Hindlimb muscle (tissue), 1 donor: ENCODE measurements at places on chromosomes 13 and 19.

DNA sequence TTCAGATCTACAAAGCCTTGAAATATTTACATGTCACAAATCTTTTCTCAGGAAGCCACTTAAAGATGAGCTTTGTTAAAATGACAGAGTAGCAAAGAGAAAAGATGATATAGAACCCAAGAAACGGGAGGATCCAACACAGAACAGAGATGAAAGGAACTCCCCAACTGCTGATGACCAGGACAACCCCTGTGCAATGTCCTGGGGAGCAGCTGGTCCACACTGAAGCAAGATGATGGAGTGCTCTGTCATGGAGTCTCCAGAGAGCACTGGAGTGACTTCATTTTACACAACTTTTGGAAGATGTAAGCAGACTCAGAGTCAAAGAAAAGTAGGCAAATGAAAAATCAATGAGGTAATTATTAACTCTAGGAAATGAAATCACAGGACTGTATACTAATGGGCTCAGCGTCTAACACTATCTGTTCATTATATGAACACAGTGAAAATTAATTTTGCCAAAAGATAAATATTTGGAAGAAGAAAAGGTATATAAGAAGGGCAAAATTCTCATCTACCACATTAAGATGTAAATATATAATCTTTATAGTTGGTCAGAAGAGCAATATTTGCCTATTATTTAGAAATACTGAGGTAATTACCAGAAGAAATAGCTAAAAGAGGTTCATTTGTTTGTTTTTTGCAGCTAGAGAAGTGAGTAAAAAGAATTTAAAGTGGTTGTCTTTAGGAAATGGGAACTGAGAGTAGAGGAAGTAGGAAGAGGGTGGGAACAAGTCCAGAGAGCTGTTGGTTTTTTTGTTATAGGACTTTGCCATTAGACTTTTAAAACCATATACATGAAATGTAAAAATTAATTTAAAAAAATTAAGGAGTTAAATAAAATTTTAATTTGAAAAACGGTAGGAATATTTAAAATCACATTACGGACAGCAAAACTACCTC, 30.5 kb downstream of the MTRF1 start:
- no peak for DNase-seq

GRCh38 chr19:18895824-18896341, at the start of gene CERS1:
Gene CERS1 (minus strand): TSS chr19:18896158. CDS start chr19:18896072, 86 bp downstream.
- DNase-seq: peak; percentile 38

DNA sequence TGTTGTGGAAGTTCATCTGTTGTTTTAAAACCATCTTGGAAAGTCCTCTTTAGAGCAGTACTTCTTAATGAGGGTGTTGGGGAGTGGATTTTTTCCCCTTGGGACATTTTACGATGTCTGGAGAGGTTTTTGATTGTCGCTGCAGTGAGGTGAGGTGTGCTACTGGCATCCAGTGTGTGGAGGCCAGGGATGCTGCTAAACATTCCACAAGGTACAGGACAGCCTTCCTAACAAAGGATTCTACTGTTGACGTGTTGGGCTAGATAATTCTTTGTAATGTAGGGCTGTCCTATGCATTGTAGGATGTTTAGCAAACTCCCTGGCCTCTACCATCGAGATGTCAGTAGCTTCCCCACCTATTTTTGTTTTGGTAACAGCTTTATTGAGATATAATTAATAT, 33.3 kb downstream of the NAA16 start:
- DNase-seq: no peak

- DNase-seq: no peak
These were observed 15.0 kb upstream of the CFAP97D2 start for GRCh38 chr13:114164053-114164452.

- no peak for DNase-seq
These were observed 62.5 kb downstream of the C13orf42 start for GRCh38 chr13:51048616-51049015.

GRCh38 chr13:79385694-79386093, 20.4 kb downstream of the RBM26 start:
- no peak for DNase-seq

DNA sequence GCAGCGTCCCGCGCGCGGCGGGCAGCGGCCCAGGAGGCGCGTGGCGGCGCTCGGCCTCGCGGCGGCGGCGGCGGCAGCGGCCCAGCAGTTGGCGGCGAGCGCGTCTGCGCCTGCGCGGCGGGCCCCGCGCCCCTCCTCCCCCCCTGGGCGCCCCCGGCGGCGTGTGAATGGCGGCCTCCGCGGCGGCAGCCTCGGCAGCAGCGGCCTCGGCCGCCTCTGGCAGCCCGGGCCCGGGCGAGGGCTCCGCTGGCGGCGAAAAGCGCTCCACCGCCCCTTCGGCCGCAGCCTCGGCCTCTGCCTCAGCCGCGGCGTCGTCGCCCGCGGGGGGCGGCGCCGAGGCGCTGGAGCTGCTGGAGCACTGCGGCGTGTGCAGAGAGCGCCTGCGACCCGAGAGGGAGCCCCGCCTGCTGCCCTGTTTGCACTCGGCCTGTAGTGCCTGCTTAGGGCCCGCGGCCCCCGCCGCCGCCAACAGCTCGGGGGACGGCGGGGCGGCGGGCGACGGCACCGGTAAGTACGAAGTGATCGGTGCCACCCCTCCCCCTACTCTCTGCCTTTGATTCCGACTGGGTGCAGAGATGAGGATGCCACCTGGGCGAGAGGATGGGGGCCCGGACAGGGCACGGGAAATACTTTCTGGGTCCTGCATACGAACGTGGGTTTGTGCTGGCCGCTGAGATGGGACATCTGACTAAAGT, 874 bp downstream of the TRIM28 start:
- DNase-seq: peak; percentile 81

- DNase-seq: no peak
These were observed at the start of gene FFAR3 for GRCh38 chr19:35357867-35358573. Gene FFAR3 (plus strand): TSS chr19:35358460. CDS start chr19:35358891, 431 bp downstream.

- DNase-seq: peak; percentile 61
These were observed 37.0 kb upstream of the CCNA1 start for GRCh38 chr13:36395280-36395679.

DNA sequence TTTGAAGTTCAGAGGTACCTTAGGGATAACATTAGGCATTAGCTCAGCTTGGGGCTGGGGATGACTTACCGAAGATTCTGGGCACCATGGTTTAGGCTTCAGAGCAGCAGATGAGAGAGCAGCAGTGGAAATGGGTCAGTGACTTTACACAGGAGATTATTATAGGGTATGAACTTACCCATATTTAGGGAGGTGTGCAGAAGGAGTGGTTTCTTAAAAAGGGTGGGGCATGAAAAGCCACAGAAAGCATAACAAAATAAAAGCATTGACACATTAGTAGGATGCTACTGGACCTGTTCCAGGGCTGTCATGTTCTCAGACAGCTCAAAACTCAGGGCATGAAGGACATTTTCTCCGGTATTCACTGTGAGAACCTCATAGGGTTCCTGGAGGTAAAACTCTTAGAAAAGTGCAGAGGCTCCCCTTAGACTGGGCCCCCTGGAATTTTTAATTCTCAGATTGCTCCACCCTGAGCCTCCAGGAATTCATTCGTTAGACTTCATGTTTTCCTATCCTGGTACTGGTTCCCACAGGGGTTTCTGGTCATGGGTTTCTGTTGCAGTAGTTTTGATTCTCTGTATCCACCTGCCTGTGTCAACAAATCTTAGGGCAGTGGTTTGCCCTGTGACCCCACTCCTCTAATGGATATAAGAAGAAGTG, 20.7 kb downstream of the IGFL1 start:
- no peak for DNase-seq

GRCh38 chr13:29746148-29746677, 104.2 kb downstream of the UBL3 start:
- no peak for DNase-seq

- peak; percentile 38 for DNase-seq
These were observed 570.9 kb downstream of the PCDH9 start for GRCh38 chr13:66659286-66659685.

DNA sequence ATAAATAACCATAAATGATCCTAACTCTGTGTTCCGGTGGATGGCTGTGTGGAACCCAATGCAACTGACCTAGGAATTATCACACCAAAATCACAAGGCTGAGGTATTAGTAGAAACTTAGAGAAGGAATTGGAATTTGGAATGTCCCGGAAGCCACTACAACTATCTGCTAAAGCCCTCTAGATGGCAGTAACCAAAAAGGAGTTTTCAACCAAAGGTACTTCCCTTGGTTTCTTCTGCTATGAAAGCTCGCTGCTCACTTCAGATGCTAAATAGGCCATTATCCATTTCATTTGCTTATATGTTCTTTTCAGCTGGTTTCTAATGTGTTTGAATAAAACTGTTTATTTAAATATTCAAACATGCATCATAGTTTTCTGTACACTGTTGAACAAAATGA, 1589.1 kb upstream of the SPRY2 start:
- peak; percentile 4 for DNase-seq

DNA sequence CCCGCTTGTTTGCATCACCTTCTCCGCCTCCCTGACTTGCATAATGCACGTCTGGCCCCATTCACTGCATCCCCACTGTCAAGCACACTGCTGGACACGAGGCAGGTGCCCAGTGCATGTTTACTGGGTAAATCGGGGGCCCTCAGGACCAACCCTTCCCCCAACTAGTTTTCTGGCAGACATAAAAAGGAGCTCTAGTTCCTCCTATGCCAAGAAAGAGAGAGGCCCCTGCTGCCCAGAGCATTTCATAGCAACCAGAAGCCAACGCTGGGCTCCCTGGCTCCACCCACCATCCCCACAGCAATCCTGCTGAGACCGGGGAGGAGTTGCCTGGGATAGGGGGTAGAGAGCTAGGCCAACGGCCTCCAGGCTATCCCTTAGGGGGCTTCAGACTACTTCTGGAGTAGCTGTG, 23.2 kb downstream of the ANKRD27 start:
- DNase-seq: no peak

GRCh38 chr13:74132152-74132775, 1.9 kb downstream of the KLF12 start:
- peak; percentile 50 for DNase-seq

- no peak for DNase-seq
These were observed 302.4 kb downstream of the DCT start for GRCh38 chr13:94177041-94177440.

DNA sequence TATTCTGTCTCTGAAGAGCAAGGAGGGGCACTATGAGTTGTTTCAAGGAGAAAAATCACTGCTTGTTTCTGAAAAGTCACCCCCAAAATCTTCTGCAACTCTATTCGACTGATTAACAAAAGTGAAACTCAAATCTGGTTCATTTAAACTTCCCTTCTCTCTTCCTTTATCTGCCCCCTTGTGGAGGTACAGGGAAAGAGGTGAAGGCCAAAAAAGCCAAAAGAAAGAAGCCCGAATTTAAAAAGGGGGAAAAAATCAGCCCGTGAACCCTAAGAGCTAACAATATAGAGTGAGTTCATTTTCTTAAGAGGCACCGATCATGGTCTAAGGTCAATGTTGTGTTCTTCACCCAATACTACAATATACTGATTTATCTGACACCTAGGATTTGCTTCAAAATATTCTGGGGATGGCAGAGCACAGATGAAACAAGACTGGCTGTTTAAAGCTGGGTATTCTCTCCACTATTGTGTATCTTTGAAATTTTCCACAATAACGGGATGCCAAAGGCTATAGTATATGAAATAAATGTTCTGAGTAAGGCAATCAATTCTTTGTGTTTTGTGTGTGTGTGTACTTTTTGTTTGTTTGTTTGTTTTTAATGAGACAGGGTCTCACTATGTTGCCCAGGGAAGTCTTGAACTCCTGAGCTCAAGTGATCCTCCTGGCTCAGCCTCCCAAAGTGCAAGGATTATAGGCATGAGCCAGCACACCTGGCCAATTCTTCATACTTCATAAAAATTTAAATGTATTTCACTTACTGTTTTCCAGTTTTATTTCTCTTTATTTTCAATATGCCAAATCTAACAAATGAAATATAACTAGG, 55.0 kb upstream of the EEF1AKMT1 start:
- peak; percentile 66 for DNase-seq

DNA sequence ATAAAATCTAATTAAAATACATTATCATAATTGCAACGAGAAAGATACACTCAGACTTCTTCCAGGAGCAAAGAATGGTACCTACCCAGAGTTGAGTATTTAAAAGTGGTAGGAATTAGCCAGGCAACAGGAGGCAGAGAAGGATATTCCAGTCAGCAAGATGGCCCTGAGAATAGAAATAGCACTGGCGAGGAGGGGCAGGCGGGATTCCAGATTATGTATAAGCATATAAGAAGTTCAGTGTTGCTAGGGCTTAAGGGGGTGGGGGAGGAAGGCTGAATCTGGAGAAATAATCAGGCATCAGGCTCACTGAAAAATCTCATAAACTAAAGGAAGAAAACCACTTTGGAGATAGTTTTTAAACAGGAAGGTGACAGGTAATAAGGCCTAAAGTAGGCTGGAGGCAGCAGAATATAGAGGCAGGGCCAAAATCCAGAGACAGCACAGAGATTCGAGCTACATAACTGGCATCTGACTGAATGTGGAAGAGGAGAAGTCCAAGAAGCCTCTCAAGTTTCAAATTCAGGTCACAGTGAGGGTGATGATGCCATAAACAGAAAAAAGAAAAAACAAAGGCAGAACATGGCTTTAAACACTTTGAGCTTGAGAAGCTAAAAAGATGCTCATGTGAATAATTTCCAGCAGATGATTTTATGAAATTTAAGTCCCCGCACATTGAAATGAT, 7.5 kb downstream of the KPNA3 start:
- DNase-seq: peak; percentile 6

- DNase-seq: no peak
These were observed 23.6 kb downstream of the SOHLH2 start for GRCh38 chr13:36190771-36191170.

- no peak for DNase-seq
These were observed 373.1 kb downstream of the DIAPH3 start for GRCh38 chr13:59790626-59791025.

GRCh38 chr19:12440541-12441316, at the start of gene ZNF443:
Gene ZNF443 (minus strand): TSS chr19:12441021. CDS start chr19:12440914, 107 bp downstream.
- DNase-seq: peak; percentile 97

- DNase-seq: no peak
These were observed 54.0 kb downstream of the LRCH1 start for GRCh38 chr13:46606970-46607369.

- no peak for DNase-seq
These were observed 3.4 kb downstream of the BSG start for GRCh38 chr19:575527-576506.

GRCh38 chr13:47111499-47111898, 214.6 kb upstream of the HTR2A start:
- no peak for DNase-seq

DNA sequence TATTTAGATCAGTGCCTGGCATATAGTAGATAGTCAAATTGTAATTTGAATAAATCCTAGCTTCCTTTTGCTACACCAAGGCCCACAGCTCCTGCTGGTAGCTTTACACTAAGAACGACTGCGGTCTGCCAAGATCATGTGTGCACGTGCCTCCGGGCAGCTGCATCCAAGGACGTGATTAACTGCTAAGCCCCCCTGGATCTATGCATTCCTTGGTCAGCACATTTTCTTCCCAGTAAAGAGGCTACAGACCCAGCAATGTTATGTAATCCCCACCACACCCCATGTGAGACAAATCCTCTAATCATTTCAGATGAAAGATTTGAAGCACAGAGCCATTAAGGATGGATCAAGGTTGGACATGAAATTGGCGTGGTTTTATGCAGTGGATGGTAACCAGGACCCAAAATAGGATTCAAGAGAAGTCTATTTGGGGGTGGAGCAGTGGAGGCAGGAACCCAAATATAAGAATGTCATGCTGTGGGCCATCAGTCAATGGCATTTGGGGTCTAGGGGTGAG, 65.2 kb upstream of the PEG3 start:
- peak; percentile 70 for DNase-seq

GRCh38 chr13:39051157-39051556, 12.9 kb downstream of the NHLRC3 start:
- peak; percentile 19 for DNase-seq
